OCI-M1 (cell line): ENCODE measurements at places on chromosomes 12 and 14.
A peak's percentile ranks its signal among the peaks of the same experiment; 100 is the strongest.

GRCh38 chr14:93891756-93892504, 35.2 kb upstream of the FAM181A start:
- DNase-seq = no peak

DNA sequence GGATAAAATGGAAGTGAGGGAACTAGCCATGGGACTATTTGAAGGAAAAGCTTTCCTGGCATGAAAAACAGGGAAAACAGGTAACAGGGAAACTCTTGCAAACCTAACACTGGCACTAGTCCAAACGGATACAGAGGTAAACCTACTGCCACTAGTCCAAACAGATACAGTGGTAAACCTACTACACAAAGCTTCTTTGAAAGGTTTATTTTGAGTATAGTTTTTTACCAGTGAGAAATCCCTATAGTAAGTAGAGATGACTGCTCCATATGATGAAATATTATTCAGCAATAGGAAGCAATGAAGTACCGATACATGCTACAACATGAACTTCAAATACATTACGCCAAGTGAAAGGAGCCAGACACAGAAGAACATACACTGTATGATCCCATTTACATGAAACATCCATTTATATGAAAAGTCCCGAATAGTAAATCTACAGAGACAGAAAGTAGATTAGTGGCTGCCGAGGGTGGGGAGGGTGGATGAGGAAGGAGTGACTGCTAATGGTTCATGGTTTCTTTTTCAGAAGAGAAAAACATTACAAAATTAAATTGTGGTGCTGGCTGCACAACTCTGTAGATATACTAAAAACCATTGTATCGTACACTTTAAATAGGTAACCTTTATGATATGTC, 25.5 kb downstream of the SPTLC2 start:
- peak; percentile 30 for DNase-seq

- no peak for DNase-seq
These were observed 4.1 kb downstream of the TMEM121 start for GRCh38 chr14:105530285-105531087.

DNA sequence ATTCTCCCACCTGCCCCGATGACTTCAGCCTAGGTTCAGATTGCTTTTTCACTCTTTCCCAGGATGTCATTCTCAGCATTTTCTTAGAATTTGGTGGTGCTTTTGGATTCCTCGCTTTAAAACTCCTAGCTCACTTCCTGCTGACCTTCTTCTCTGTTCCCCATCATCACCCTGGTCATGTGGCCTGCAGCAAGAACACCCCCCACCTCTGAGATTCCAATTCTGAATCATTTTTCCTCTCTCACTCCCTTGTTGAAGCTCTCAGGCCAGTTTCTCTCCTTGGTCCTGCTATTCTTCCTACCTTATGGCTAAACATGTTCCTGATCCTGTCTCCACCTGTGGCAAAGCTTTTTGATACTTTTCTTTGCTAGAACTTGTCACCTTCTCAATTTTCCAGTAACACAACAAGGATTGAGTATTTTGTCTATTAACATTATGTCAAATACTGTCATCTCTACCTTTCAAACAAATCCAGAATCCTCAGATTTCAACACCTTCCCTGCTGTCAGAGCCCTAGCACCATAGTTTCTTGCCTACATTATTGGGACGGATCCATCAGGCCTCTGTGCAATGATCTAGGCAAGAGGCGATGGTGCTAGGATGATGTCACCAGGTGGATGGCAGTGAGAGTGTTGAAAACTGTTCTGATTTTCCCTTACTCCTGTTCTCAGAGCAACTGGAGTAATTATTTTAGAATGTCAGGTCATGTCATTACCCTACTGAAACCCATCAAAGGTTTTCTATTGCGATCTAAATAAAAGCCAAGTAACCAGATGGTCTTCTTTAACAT, 233.7 kb downstream of the MON2 start:
- no peak for DNase-seq
